Thoracic aorta (tissue), 2 donors: ENCODE measurements at places on chromosomes 6 and 20.

GRCh38 chr6:2971420-2972218 is at the start of gene SERPINB6:
TSS of gene SERPINB6 (minus strand) at chr6:2971567. CDS start at chr6:2959332, 12,235 bp downstream.
- DNase-seq = peak; percentile 69

GRCh38 chr20:59371431-59371830 is 71.0 kb downstream of the EDN3 start:
- DNase-seq = no peak

DNA sequence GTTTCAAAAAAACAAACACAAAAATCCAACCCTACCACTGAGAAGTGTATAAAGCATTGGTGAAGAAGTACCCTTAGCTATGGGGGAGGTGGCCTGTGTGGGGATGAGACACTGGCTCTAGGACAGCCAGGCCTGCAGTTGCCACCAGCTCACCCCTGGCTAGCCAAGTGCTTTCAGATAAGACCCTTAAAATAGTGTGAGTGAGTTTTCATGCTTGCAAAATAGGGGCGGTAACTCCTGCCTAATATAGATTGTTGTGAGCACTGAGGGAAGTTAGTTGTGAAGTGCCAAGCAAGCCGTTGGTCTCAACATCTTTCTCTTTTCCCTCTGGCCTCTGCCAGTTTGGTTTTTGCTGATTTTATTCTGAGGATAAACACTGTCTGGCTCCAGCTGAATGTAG is 11.3 kb downstream of the PPP1R3G start:
- DNase-seq = no peak

GRCh38 chr6:137123078-137123477 is 50.4 kb downstream of the IL22RA2 start:
- no peak for DNase-seq
